Sigmoid colon (tissue), 7 donors: ENCODE measurements at places on chromosomes 7 and 10. TPM values are rescaled to one million over a fixed set of nuclear protein-coding genes. Genes with fewer than 3 reads are reported as not detected.

GRCh38 chr10:21705828-21706176 is 171.8 kb downstream of the MLLT10 start:
- no peaks in the 10 kb centered on the region for H3K27me3 ChIP-seq
- no peak for DNase-seq
- no peak overlapping the region for H3K27ac ChIP-seq
- no peak overlapping the region for H3K4me3 ChIP-seq
- peaks cover 11% of the 10 kb centered on the region for H3K36me3 ChIP-seq
- no peaks in the 10 kb centered on the region for H3K4me1 ChIP-seq

DNA sequence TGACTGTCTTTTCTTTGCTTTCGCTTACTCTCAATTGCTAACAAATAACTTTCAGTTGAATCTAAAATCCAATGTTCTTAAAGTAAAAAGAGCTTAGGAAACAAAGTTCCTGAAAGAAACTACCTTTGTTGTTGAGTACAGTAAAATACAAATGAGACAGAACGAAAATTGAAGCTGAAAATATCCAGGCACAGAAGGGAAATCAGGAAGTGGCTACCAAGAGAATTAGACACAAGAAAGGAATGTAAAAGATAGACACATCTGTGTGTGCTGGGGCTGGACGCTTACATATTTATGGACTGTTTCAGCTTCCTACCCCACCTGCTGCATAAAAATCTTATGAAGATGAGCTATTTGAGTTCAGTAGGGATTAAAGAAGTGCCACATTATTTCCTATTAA is 161.7 kb upstream of the PLXDC2 start:
- no peaks in the 10 kb centered on the region for H3K36me3 ChIP-seq
- no peaks in the 10 kb centered on the region for H3K27me3 ChIP-seq
- H3K4me3 ChIP-seq: no peak overlapping the region
- peaks cover 9% of the 10 kb centered on the region for H3K4me1 ChIP-seq
- H3K27ac ChIP-seq: no peak overlapping the region

DNA sequence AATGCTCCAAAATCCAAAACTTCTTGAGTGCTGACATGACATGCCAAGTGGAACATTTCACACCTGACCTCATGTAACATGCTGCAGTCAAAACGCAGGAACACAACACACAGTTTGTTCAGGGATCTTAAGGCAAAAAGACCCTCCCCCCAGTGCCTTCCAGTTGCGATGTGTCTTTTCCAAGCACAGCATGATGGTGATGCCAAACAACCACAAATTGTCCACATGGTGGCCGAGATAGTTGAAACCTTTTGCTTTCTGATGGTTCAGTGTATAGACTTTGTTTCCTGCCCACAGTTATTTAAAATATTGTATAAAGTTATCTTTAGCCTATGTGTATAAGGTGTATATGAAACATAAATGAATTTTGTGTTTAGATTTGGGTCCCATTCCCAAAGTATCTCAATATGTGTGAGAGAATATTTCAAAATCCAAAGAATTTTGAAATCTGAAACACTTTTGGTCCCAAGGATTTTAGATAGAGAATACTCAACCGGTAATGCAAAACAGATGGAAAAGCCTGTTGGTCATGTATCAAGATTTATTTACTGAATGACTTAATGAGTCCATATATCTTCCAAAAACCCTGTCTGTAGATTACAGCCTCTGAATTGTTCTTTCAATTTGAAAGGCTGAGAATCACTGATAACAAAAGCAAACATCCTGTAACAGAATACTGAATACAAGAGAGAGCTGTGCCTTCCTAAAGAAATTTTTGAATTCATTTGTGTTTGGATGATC is 93.4 kb upstream of the OIT3 start:
- H3K4me1 ChIP-seq: no peaks in the 10 kb centered on the region
- H3K27ac ChIP-seq: no peak overlapping the region
- H3K27me3 ChIP-seq: no peaks in the 10 kb centered on the region
- DNase-seq: no peak

GRCh38 chr7:135326636-135327280 is 93.1 kb downstream of the STRA8 start:
- H3K27me3 ChIP-seq: no peaks in the 10 kb centered on the region
- H3K4me1 ChIP-seq: peaks cover 5% of the 10 kb centered on the region

ACBD7 gene
- total RNA-seq: not detected

GRCh38 chr10:132926777-132927650 is 15.4 kb downstream of the CFAP46 start:
- no peak for DNase-seq
- H3K27ac ChIP-seq: no peak overlapping the region
- no peak overlapping the region for H3K4me3 ChIP-seq

DNA sequence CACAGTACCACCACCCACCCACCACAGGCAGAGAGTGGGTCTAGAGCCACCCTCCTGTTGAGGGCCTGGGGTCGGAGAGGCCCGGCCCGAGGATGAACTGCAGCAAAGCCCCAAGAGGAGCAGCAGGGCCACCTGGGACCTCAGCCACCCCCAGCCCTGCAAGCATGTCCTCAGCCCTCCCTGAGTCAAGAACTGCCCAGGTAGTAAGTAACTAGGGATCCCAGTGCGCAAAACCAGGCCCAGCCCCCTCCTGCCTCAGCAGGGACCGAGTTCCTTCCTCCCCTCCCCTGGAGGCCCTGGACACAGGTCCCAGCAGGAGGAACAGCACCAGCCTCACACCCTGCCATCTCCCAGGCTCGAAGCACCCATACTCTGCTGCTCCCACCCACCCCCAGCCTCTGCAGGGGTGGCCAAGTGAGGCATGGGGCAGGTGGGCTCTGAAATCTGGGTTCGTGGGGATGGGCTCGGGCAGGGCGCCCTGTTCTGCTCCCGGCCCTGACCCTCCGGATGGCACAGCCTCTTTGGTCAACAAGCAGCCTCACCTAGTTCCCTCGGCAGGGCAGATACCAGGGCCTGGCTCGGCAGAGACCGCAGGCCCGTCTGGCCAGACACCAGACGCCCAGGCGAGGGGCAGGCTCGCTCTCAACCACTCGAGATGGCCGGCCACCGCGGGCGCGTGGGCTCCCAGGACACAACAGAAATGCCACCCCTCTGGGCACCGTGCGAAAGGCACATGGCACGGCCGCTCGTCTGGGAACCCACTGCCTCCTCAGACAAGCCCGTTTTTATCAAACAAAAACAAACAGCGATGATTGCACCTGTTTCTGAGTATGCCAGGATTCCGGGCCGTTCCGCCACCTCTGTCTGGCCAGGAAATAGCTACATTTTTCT is 15.2 kb downstream of the PDGFA start:
- H3K27ac ChIP-seq: peak overlapping the region; percentile 57
- H3K36me3 ChIP-seq: peaks cover 53% of the 10 kb centered on the region
- peak; percentile 63 for DNase-seq
- H3K4me1 ChIP-seq: no peaks in the 10 kb centered on the region
- H3K4me3 ChIP-seq: no peak overlapping the region
- H3K27me3 ChIP-seq: no peaks in the 10 kb centered on the region

CYP3A5 gene
- total RNA-seq: 7.5 TPM

WDR37 gene
- 9.6 TPM for total RNA-seq

- H3K27ac ChIP-seq: no peak overlapping the region
- no peak for DNase-seq
- H3K4me1 ChIP-seq: no peaks in the 10 kb centered on the region
These were observed 11.2 kb upstream of the HTR5A start for GRCh38 chr7:155058896-155059295.

DNA sequence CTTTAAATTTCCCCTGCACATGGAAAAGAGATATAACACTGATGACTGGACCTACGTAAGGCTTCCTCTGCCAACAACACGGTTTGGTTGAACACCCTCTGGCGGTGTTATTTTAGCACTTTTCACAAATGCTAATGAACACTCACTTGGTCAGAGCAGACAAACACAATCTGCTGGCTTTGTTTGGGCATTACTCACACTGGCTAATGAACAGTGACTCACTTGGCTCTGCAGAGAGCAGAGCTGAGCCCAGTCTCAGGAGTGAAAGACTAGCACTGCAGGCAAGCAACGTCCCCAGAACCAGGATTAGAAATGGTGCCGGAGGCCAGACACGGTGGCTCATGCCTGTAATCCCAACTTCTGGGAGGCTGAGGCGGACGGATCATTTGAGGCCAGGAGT is 430.8 kb downstream of the PLXNA4 start:
- no peak for DNase-seq
- H3K27ac ChIP-seq: no peak overlapping the region
- no peak overlapping the region for H3K4me3 ChIP-seq
- no peaks in the 10 kb centered on the region for H3K4me1 ChIP-seq
- no peaks in the 10 kb centered on the region for H3K36me3 ChIP-seq
- no peaks in the 10 kb centered on the region for H3K27me3 ChIP-seq

GRCh38 chr7:47346377-47346914 is 235.5 kb downstream of the TNS3 start:
- no peaks in the 10 kb centered on the region for H3K27me3 ChIP-seq
- no peak for DNase-seq
- H3K27ac ChIP-seq: no peak overlapping the region
- no peaks in the 10 kb centered on the region for H3K36me3 ChIP-seq
- no peak overlapping the region for H3K4me3 ChIP-seq
- H3K4me1 ChIP-seq: no peaks in the 10 kb centered on the region

- no peak overlapping the region for H3K4me3 ChIP-seq
- DNase-seq: no peak
- no peaks in the 10 kb centered on the region for H3K36me3 ChIP-seq
- no peak overlapping the region for H3K27ac ChIP-seq
- H3K27me3 ChIP-seq: no peaks in the 10 kb centered on the region
- no peaks in the 10 kb centered on the region for H3K4me1 ChIP-seq
These were observed 154.3 kb upstream of the LAMB4 start for GRCh38 chr7:108284349-108285002.
